NCI-H1694 treated with DMSO at 0.1 percent for 48 hours (cell line): ENCODE measurements at places on chromosomes 12 and 14.

DNA sequence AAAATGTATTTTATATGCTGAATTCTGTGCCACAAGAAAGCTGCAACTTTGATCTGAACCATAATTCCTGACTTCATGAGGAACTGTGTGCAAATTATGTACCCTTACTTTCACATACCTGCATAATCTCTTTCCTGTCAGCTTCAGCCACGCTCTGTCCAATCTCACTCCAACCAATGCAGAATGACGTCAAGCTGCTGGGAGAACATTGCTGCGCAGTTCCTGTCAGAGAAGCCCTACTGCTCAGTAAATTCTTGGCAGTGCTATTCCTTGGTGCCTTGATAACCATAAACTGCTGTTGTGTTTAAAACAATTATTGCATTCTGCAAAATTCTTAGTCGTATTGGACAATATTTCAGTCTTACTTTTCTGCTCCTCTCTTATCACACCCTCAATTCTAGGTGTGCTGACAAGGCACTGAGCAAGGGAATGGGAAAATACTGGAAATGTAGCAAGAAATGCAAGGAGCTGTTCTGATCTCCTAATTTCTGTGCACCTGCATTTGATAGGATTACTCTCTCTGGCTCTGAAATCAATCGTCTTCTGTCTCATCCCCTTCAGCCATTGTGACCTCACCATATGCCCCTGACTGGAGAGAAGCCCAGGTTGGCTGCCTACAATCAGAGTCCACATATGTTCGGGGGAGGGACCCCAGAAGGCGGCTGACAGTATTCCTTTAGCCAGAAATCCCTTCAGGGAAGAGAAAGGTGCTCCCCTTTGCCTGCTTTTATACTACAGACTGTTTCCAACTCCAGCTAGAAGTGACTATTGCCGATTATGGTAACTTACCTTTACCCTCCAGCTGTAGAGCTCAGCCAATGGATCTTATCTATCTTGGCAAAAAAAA is 274.9 kb upstream of the NOVA1 start:
- DNase-seq: peak; percentile 53

GRCh38 chr12:40020261-40020691 is 85.6 kb downstream of the SLC2A13 start:
- no peak for DNase-seq

- no peak for DNase-seq
Measured at GRCh38 chr12:48142818-48143674, 14.3 kb downstream of the ASB8 start.

- DNase-seq: no peak
Measured at GRCh38 chr12:110165540-110166159, 41.5 kb downstream of the IFT81 start.

DNA sequence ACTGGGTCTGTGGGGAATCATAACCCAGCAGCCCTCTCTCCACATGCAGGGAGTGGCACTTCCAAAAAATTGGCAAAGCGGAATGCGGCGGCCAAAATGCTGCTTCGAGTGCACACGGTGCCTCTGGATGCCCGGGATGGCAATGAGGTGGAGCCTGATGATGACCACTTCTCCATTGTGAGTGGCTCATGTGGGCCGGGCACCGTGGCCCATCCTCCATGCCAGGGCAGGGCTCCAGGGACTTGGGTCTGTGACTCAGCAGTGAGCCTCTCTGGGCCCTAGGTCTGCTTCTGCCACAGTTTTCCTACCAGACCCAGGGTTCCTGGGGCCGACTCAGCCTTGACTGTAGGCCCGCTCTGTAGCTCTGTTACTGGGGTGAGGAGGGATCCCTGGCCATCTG is 2.2 kb downstream of the NPFF start:
- DNase-seq: no peak
